ENCODE measurements at places on chromosomes 1 and 21.

GRCh38 chr1:145979746-145980456 is 15.4 kb downstream of the POLR3GL start:
- DNase-seq: no peak

DNA sequence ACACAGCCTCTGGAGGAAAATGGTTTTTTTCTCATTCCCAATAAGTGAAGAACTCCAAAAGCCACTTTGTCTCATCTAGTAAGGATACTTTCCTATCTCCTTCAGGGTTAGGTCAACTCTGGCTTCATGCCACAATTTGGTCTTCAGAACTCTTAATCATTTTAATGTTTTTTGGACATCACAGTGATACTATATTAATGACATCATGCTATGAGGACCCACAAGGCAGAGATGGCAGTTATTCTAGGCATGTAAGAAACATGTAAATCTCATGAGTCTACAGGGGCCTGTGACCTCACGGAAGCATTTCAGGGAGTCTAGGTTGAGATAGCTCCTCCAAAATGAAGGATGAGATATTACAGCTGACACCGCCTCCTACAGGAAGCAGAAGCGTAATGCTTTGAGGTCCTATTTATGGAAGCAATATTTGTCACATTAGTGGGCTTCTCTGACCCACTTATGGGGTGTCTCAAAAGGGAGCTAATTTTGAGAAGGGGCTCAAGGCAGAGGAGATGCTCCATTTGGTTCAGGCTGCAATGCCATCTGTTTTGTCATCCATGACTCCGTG is 5.0 kb upstream of the GPR137B start:
- DNase-seq: no peak

GRCh38 chr1:56447823-56448222 is 131.5 kb downstream of the PLPP3 start:
- no peak for DNase-seq

GRCh38 chr1:11550664-11551283 is 71.8 kb downstream of the DISP3 start:
- DNase-seq: peak; percentile 86

GRCh38 chr1:72366466-72366865 is 84.1 kb upstream of the NEGR1 start:
- DNase-seq: no peak

DNA sequence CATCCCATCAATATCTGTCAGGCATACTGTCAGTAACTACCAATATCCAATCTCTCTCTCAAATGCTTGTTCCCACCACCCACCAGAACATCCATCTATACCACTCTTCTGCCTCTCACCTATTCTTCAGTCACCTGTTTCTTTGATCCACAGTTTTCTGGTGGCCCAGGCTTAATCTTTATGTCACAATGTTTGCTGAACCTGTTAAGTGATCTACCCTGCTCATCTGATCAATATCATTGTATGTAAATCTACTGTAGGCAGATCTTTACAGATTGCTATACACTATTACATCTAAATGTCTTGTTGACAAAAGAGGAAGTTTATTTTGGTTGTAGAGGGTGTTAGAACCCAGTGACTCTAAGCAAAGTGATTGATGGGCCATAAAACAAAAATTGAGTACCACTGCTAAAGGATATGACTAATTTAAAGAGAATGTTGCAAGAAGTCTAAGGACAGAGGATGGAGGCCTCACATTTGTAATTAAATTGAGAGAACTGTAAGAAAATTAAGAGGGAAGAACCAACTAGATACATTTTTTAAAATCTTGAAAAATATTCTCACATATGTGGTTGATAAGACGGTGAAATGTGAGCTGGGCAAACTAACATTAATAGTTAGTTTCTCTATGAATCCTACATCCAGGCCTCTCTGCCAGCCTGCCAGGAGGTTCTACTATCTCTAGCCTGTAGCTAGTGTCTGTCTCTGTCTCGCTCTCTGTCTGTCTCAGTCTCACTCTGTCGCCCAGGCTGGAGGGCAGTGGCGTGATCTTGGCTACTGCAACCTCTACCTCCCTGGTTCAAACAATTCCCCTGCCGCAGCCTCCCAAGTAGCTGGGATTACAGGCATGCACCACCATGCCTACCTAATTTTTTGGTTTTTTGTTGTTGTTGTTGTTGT is 34.1 kb downstream of the EGLN1 start:
- no peak for DNase-seq

GRCh38 chr1:184310157-184310819 is 76.5 kb upstream of the C1orf21 start:
- no peak for DNase-seq

DNA sequence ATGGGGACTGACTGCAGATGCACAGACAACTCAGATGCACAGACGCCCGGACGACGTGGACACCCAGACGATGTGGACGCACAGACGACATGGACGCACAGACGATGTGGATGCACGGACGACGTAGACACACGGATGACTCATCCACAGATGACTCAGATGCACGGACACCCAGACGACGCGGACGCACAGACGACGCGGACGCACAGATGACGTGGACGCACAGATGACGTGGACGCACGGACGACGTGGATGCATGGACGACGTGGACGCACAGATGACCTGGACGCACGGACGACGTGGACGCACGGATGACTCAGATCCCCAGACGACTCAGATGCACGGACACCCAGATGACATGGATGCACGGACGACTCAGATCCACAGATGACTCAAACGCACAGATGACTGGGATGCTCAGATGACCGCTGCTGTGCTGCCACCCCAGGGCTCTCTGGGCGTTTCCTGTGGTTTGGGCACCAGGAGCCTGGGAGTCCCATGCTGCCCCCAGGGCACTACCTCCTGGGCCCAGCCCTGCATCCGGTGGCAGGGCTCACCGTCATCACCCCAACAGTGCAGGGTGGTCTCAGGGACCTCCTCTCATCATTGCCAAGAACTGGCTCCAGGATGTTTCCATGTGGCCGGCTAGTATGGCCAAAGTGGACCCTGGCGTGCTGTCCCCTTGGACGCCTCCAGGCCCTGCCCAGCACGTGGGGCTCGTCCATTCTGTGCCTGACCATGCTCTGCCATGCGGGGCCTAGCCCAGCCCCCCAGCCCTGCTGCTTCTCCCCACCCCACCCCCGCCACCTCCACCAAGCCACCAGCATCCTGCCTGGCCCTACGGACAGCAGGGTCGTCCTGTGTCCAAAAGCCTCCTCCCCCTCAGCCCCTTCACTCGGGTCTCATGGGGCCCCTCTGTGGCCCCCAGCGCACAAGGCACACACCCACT is 14.0 kb downstream of the FAAP20 start:
- DNase-seq: no peak

DNA sequence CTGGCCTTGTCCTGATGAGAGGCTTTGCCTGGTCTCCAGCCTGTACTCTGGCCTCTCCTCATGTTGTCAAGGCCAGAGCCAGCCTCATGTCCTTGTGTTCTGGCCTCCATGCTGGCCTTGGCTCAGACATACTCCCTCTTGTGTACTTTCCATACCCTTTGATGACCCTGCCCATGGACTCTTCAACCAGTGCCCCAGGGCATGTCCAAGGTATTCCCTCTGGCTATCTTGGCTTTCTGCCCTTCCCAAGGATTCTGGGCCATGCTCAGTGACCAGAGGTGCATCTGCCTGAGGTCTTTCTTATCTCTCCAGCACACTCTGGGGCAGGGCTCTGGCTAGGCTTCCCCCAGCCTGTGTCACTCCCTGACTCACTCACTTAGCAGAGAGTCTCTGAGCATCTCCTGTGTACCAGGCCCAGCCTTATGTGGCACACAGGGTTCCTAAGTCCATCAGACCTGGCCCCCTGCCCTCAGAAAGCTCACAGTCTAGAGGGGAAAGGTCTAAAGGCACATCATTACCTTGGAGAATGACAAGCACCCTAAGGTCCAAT is 141.4 kb upstream of the GRIK3 start:
- DNase-seq: no peak

Measured in H9 (cell line).